ENCODE measurements at places on chromosomes 12 and 14.

GRCh38 chr12:47303207-47303606, 223.4 kb upstream of the AMIGO2 start:
- DNase-seq = no peak

DNA sequence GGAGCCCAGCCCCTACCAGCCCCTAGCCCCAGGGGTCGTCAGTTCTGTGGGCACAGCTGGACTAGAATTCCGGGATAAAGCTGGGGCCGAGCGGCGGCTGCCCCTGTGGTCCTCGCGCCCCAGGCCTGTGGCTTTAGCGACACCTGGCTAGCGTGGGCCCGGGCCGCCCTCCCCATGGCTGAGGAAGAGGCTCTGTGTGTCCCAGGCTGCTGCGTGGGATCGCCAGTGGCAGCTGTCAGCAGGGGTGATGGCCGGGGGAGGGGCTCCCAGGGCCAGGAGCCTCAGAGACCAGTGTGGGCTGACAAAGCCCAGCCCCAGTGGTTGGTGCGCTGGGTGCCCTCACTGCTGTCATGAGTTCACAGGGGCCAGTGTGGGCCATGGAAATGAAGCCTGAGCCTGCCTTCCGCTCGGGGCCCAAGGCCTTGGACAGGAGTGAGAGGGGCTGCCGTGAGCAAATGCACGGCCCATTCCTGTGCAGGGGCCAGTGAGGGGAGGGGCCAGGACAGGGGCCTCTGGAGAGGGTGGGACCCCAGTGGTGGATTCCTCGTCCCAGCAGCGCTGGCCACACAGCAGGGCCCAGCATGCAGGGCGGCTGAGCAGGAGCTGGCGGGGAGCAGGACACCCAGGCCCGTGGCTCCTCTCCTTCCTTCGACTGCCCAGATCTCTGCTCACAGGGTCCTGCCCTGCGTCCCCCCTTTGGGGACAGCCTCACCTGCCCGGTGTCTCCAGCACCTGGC, 11.4 kb downstream of the FBRSL1 start:
- no peak for DNase-seq

- DNase-seq = no peak
Measured at GRCh38 chr12:90832427-90832826, 122.5 kb downstream of the CCER1 start.

- DNase-seq = no peak
Measured at GRCh38 chr12:7019043-7019569, 830 bp upstream of the LPCAT3 start.

DNA sequence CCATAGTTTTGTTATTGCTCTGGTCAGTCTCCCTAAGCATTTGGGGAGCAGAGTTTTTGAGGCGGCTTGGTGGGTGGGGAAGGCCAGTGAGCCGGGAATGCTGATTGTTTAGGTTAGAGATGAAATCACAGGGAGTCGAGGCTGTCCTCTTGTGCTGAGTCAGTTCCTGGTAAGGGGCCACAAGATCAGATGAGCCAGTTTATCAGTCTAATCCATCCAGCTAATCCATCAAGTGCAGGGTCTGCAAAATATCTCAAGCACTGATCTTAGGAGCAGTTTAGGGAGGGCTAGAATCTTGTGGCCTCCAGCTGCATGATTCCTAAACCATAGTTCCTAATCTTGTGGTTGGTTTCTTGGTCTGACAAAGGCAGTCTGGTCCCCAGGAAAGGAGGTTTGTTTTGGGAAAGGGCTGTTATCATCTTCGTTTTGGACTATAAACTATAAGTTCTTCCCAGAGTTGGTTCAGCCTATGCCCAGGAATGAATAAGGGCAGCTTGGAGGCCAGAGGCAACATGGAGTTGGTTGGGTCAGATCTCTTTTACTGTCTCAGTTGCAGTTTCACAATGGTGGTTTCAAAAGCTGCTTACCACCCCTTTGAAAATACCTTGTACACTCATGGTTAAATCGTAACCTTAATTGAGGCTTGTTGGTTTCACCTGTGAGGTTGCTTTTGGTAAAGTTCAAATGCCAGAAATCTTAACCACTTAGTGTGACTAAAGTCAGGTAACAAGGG, 33.6 kb upstream of the HIGD1C start:
- no peak for DNase-seq

GRCh38 chr12:89731614-89732013, 23.0 kb upstream of the ATP2B1 start:
- DNase-seq = no peak
